Activated naive CD4-positive, alpha-beta T cell treated with Interleukin-2 at 50 U/mL for 16 hours (primary cell): ENCODE measurements at places on chromosomes 5 and 9.

DNA sequence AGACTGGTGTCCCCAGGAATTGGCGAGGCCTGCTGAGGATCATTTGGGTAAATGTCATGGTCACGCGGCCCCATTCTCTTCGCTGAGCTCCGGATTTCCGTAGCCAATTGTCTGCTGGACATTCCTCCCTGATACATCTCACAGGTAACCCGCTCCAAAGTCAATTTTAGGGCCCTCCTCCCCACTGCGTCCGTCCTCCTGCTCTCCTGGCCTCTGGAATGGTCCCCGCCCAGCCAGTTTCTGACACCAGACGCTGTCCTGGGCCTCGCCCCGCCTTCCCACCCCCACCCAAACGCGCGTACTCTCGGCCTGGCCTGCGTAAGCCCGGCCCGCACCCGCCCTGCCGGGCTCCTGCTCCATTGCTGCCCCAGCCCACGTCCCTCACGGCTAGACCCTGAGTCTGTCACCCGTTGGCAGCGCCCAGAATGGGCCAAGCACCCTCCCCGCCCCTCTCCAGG, 202.0 kb downstream of the AUH start:
- DNase-seq: no peak

DNA sequence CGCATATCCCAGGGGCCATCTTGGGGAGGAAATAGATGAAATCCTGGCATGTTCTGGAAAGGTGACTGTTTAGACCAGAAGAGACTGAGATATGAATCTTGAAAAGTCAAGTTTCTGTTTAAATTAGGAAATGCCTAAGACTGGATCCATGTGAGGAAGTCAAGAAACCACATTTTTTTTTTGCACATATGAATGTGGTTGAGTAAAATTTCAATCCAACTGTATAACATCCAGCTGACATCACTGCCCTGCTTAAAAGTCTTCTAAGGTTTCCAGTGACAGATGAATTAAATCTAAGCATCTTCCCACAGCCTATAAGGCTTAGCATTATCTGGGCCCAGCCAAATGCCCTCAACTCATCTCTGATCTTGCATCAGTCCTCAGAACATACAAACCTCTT, 47.7 kb upstream of the TCERG1 start:
- DNase-seq: no peak

GRCh38 chr5:178248750-178249149, 16.1 kb upstream of the PHYKPL start:
- DNase-seq: no peak

DNA sequence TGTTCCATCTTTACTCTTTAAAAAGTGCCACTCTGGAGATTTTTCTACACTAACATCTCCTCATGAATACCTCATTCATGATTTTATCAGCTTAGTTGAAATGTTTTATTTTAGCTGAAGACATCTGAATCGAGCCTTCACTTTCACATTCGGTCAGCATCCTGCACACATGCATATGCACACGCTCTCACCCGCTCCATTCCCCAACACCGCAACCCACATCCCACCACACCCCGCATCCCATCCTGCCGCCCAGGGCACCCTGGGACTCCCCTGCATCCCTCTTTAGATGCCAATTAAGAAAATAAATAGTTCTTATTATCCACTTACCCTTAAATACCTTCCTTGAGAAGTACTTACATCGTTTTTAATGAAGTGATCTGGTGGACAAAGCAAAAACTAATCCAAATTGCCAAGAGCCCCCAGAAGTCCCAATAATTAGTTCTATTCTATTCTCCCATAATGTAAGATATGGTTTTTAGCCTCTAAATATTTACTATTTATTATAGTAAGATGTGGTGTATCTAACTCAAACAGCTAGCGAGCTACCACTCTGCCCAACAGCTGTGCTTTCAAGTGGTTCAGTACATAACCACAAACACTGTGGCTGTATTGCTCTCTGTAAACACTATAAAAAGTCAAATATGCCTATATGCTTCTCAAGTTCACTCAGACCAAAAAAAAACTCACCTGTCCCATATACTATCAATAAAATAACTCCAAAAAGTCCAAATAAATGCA, 38.2 kb downstream of the GZMK start:
- peak; percentile 50 for DNase-seq

DNA sequence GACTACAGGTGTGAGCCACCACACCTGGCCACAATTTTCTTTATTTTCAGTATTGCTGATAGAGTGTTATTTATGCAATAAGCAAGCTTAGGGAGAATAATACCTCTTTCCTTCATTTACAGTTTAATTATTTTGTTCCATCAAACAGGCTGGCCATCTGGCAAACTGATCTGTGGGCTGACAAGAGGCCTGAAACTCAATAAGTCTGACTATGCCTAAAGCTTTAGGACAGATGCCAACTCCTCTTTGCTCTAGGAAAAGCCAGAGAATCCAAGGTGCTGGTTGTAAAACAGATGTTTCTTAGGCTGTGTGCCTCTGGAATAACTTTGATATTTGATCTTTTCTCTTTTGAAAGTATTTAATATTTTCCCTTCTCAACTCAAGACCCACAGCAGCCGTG, 98.4 kb downstream of the TARS1 start:
- DNase-seq: no peak

- no peak for DNase-seq
Observed at GRCh38 chr9:38233796-38234355, 158.6 kb upstream of the ALDH1B1 start.

GRCh38 chr5:134289509-134290113, 63.7 kb upstream of the PPP2CA start:
- peak; percentile 28 for DNase-seq

GRCh38 chr5:172343741-172344140, 60.2 kb upstream of the UBTD2 start:
- DNase-seq: no peak

- no peak for DNase-seq
Observed at GRCh38 chr9:95609426-95609825, 92.7 kb upstream of the PTCH1 start.

DNA sequence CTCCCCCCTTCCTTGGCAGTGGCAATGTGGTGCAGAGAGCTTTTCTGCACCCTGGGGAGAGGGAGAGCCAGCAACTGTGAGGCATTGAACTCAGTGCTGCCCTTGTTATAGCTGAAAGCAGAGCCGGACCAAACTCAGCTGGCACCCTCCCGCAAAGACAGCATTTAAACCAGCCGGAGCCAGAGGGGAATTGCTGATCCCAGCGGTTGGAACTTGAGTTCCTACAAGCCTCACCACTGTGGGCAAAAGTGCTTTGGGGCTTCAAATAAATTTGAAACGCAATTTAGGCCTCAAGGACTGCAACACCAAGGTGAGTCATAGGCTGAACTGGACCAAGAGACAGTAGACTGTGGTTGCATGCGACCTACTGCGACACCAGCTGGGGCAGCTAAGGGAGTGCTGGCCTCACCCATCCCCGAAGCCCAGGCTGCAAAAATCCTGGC, 207.6 kb upstream of the CDKN2B start:
- no peak for DNase-seq

DNA sequence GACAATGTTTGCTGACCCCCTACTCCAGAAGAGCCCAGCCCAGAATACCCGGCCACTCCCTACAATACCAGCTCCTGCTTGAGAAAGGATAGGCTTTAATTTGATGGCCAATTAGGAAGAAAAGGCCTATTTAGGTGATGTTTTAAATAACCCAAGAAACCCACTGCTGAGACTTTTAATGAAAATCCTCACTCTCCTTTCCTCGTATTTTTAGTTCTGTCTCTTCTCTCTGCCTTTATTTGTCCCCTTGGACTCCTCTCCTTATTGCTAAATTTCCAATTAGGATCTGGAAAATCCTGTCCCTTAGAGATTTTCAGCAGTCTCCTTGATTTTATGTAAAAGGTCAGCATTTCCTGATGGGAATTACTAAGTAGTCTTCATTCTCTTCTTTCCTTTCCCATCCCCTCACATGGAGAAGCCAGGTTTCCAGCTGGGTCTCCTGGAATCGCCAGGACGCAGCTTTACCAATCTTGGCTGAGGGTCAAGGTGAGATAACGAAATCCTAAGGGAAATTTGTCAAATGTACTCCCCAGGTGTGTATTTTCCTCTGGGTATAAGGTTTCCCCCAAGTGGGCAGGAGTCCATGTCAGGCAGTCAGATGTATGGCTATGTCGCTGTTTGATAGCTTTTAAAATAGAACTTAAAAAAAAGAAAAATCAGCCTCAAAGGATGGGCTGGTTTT, 11.7 kb downstream of the STC2 start:
- DNase-seq: no peak

DNA sequence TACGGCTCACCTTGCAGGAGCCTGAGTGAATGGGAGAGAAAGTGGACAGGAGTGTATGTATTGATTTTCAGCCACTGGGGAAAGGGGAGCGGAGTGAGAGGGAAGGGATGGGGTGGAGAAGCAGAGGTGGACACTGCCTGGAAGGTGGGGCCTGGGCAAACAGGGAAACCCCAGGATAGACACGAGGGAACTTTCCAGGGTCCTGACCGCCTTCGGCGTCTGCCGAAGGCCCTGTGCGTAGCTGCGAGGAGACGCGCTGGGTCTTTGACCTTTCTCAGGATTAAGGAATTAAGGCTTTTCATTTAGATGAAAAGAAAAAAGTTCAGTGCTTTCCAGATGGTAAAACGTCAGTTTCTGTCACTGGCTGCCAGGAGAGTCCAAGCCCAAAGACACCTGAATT, 134.6 kb upstream of the RAPGEF1 start:
- DNase-seq: no peak

- DNase-seq: no peak
Observed at GRCh38 chr9:124386201-124386600, 29.0 kb downstream of the PSMB7 start.

DNA sequence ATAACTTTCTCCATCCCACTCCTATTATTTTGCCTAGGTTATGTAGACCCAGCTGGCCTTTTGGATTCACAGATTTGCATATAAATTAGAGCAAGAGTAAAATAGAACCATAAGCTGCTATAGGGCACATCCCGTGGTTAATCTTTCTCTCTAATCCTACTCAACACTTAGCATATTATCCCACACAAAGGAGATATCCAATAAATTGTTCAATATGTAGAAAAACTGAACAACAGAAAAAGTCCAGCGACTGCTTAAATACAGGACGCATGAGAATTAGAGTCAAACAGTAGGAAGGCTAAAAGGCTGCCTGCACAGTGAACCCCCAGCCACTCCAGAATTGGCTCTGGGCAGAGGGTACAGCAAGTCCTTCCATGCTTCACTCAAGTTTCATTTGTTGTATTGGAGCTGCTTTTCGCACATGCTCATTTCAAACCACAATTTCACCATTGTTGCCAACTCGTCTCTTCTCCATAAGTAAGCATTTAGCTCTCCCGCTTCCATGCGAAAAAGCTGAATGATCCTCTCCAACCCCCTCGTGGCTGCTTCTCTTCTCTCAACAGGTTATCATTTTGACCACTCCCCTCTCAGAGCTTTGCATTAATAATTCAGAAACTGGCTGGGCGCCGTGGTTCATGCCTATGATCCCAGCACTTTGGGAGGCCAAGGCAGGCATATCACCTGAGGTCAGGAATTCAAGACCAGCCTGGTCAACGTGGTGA, 14.1 kb upstream of the IQGAP2 start:
- DNase-seq: no peak

GRCh38 chr5:161266954-161267353, 279.6 kb downstream of the GABRB2 start:
- DNase-seq: no peak

DNA sequence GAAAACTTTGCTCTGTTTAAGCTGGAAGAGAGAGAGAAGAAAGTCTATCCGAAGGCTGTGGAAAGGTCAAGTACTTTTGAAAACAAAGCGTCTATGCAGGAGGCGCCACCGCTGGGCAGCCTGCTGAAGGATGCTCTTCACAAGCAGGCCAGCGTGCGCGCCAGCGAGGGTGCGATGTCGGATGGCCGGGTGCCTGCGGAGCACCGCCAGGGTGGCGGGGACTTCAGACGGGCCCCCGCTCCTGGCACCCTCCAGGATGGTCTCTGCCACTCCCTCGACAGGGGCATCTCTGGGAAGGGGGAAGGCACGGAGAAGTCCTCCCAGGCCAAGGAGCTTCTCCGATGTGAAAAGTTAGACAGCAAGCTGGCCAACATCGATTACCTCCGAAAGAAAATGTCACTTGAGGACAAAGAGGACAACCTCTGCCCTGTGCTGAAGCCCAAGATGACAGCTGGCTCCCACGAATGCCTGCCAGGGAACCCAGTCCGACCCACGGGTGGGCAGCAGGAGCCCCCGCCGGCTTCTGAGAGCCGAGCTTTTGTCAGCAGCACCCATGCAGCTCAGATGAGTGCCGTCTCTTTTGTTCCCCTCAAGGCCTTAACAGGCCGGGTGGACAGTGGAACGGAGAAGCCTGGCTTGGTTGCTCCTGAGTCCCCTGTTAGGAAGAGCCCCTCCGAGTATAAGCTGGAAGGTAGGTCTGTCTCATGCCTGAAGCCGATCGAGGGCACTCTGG, 32.6 kb downstream of the CD180 start:
- DNase-seq: no peak

DNA sequence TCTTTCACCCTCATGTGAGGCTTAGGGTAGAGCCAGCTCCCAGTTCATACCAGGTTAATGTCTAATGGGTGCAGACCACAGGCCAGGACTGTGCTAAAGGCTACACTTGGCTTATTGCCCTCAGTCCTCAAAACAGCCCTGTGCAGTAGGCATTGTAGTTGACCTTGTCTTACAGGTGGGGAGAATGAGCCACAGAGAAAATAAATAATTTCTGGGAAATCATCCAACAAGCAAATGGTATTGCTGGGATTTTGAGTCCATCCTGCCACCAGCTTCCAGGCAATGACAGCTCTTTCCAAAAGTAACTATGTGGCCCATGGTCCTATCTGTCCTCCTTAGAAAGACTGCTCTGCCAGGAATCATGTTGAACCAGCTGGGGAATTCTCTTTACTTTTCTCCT, 450.0 kb downstream of the GADD45G start:
- no peak for DNase-seq

- no peak for DNase-seq
Observed at GRCh38 chr9:120830151-120830550, 12.6 kb downstream of the PSMD5 start.

- DNase-seq: no peak
Observed at GRCh38 chr5:146626936-146627335, 110.9 kb upstream of the GPR151 start.

DNA sequence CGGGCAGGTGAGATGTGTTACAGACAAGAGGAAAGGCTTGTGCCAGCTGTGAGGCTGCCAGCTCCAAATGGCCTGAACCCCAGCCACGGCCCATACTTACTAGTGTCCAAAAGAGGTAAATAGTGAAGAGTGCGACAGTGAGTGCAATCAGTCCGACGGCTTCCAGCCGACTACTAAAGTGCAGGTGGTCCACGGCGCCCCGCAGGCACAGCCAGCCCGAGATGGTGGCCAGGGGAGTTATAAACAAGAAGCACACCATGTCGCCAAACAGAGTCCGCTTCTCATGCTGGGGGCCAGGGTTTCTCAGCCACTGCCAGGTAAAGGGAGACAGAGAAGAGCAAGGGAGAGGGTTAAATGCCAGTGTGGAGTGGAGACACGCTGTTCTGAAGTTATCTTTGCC, 101.1 kb downstream of the LMNB1 start:
- DNase-seq: no peak

- DNase-seq: no peak
Observed at GRCh38 chr9:124149992-124150391, 107.8 kb upstream of the NEK6 start.

GRCh38 chr5:156942064-156942463, 21.0 kb downstream of the TIMD4 start:
- no peak for DNase-seq
